ENCODE measurements at places on chromosomes 5 and 9. TPM values are rescaled to one million over a fixed set of nuclear protein-coding genes. Genes with fewer than 3 reads are reported as not detected.

GRCh38 chr9:135116881-135117280, 29.4 kb downstream of the OLFM1 start:
- no peak for DNase-seq

- no peak for DNase-seq
Observed at GRCh38 chr9:137676998-137677397, 58.2 kb downstream of the EHMT1 start.

DNA sequence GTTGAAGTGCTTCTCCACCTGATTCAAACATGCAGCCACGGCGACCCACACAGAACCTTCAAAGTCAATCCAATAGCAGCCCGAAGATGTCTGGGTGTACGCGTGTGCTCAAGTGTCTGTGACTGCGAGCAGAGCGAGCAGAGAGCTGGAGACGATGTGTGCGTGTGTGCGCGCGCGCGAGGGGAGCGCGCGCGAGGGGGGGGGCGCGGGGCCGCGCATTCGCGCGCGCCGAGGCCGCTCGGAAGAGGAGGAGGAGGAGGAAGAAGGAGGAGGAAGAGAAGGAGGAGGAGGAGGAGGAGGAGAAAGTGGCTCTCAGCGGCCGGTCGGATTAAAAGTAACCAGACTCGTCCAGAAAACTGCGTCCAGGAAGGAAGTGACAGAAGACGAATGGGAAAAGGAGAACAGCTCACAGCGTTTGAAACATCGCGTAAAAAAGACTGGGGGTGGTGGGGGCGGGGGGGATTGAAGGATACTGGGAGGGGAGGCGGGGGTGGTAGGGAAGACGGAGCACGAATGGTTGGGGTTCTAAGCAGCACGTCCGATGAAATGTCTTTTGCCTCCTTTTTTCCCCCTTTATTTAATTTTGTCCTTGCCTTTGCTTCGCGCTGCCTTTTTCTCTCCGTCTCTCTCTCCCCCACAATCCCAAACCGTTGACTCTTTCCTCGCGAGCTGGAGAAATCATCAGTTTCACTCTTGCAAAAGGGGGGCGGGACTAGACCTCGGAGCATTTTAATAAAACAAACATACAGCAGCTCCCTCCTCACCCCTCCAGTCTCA, at the start of gene MEF2C:
Gene MEF2C, minus strand, starts transcription at position 126 of the 777 bp plus-strand sequence. CDS start 59,396 bp downstream, outside the sequence.
- no peak for DNase-seq

- DNase-seq = no peak
Observed at GRCh38 chr5:10600626-10601245, 36.9 kb downstream of the ANKRD33B start.

NTRK2 gene
- 0.23 TPM for total RNA-seq
